ENCODE measurements at places on chromosomes 3 and 15. TPM values are rescaled to one million over a fixed set of nuclear protein-coding genes. Genes with fewer than 3 reads are reported as not detected.
A peak's percentile ranks its signal among the peaks of the same experiment; 100 is the strongest.

The TLR9 gene
- total RNA-seq = 0.55 TPM

The ASB14 gene
- total RNA-seq = not detected

DNA sequence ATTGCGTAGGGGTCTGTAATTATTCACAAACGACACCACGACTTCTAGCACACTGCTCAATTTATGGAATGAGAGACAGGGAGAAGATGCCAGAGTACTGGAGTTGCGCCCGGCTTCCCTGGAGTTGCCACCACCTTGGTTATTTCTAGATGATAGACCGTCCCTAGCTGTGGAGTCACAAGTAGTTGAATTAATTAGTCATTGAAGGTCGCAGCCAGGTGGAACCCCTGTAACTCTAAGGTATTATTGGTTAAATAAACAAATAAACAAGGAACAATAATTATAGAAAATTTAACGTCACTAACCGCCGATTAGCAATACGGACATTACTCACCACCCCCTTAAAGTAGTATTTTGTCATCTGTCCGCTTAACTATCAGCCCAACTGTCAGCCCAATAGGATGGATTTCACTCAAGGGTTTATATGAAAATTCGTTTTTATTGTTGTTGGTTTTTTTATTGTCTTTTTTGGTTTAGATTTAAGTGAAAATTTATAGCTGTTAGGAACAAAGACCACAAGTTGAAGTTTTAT lies 911 bp upstream of the AZI2 start:
- DNase-seq = no peak
- peaks cover 48% of the 10 kb centered on the region for H3K36me3 ChIP-seq
- H3K4me1 ChIP-seq = peaks cover 52% of the 10 kb centered on the region

- peak; percentile 48 for DNase-seq
- peak overlapping the region; percentile 94 for H3K27ac ChIP-seq
- peak overlapping the region; percentile 95 for H3K4me3 ChIP-seq
- no peaks in the 10 kb centered on the region for H3K27me3 ChIP-seq
Measured at GRCh38 chr3:48466386-48467109, 20.0 kb downstream of the ATRIP start.

DNA sequence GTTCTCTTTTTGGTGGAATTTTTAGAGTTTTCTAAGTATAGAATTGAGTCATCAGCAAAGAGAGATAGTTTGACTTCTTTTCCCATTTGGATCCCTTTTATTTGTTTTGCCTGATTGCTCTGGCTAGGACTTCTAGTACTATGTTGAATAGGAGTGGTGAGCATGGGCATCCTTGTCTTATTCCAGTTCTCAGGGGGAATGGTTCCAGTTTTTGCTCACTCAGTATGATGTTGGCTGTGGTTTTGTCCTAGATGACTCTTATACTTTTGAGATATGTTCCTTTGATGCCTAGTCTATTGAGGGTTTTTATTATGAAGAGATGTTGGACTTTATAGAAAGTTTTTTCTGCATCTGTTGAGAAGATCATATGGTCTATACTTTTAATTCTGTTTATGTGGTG lies 72.5 kb downstream of the TNFAIP8L3 start:
- no peaks in the 10 kb centered on the region for H3K4me1 ChIP-seq
- no peaks in the 10 kb centered on the region for H3K36me3 ChIP-seq
- no peak overlapping the region for H3K27ac ChIP-seq
- DNase-seq = no peak
- H3K4me3 ChIP-seq = no peak overlapping the region

DNA sequence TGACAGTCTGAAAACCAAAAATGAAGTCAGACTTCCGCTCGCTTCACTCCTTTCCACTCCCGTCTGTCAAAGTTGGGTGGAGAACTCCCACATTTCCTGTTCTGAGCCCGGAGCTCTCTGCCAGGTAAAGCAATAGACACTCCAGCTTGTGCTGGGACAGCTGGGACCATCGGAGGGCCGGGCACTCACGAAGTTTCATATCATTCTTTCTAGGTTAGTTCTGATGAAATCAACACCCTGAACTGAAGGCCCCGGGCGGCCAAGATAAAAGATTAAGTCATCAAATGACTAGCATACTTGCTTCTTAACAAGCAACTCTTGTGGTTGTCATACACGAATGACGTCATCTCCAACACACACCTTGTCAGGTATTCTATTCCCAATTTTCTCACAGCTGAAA lies 42.1 kb downstream of the MAGI1 start:
- no peaks in the 10 kb centered on the region for H3K36me3 ChIP-seq
- no peaks in the 10 kb centered on the region for H3K4me1 ChIP-seq
- no peak overlapping the region for H3K27ac ChIP-seq

DNA sequence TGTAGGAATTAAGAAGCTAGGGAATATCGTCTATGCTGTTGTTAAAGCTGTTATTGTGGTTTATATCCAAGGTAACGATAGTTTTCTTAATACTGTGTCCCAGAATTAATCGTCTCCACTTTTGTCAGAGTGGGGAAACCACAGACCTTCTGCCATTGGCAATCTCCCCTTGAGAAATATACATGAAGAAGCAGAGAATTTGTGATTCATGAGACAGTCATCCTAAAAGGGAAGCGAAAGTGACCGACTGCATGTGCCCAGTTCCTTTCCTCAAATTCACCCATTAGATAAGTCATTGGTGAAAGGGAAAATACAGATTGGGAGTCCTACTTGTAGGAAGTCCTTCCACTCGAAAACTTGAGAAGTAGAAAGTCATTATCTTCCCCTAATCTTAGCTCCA lies 26.6 kb downstream of the DIPK2A start:
- H3K4me3 ChIP-seq = no peak overlapping the region
- no peaks in the 10 kb centered on the region for H3K4me1 ChIP-seq
- H3K36me3 ChIP-seq = peaks cover 11% of the 10 kb centered on the region
- no peak for DNase-seq

GRCh38 chr15:31552482-31553099 lies 226.0 kb downstream of the KLF13 start:
- no peaks in the 10 kb centered on the region for H3K27me3 ChIP-seq
- H3K27ac ChIP-seq = no peak overlapping the region

GRCh38 chr3:195040773-195041520 lies 230.0 kb downstream of the XXYLT1 start:
- H3K36me3 ChIP-seq = no peaks in the 10 kb centered on the region
- peaks cover 13% of the 10 kb centered on the region for H3K27me3 ChIP-seq
- H3K4me3 ChIP-seq = no peak overlapping the region
- H3K4me1 ChIP-seq = no peaks in the 10 kb centered on the region
- no peak for DNase-seq

Data from activated CD4-positive, alpha-beta memory T cell treated with anti-CD3 and anti-CD28 coated beads, Interleukin-2, amount 10 ng/mL, durations not matched to agents 7 days and 5 days (primary cell).